ENCODE measurements at places on chromosomes 12 and 14.

DNA sequence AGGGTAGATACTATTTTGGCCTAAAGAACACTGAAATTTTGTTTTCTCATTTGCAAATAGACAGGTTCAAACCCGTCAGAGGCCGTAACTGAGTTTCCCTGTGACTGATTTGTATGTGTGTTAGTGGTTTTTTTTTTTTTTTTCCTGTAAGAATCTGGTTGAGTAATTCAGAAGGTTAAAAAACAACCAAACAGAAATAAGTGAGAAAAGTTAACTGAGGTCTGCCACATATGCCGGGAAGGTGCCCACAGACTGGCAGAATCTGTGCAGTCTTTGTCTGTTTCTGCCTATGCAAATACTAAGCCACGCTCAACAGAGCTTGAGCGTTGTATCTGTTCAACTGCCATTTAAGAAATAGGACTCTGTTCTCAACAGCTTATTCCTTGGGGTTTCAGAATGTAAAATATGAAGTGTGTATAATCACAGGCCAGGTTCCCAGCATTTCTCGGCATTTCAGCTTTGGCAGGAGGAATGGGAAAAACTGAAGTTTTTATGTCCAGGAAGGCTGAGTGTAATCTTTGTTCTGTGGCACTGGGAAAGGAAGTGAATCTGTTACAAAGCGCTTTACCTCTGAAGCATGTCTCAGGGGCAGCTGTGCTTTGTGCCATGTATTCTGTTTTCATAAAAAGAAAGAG lies 181.9 kb downstream of the PRKCH start:
- DNase-seq: no peak

GRCh38 chr14:96626121-96626768 lies 124.1 kb downstream of the PAPOLA start:
- no peak for DNase-seq

DNA sequence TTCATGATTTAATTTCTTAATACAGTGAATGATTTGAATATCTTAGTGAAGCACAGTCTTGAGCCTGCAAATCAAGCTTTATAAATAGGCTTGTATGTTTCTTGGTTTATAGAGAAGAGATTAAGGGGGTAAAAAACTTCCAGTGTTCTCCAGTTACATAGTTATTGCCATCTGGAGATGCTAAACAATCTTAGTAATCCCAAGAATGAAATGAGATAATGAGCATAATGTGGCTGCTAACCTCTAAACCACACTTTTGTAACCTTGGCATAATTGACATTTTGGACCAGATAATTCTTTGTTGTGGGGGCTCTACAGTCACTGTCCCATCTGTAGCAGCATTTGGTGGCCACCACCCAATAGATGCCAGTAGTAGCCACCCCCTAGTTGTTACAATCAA lies 316.8 kb downstream of the CCDC91 start:
- no peak for DNase-seq

GRCh38 chr12:113306382-113306781 lies 28.5 kb downstream of the SLC8B1 start:
- no peak for DNase-seq

DNA sequence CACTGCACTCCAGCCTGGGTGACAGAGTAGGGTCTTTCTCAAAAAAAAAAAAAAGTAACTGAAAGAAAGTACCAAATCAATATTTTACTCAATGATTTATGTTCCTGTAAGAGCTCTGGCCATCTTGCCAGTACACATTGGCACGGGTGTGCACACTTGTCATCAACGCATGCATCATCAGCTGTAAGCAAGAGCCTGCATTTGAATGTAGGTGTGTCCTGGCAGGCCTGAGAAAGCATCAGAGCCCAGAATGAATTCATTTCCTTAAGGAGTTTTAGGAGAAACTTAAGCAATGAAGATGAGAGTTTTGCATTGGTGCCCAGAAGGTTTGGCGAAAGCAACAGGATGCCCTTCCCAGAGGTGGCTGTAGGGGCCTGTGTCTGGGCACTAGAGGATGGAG lies 88.5 kb upstream of the FZD10 start:
- DNase-seq: no peak
